ENCODE measurements at places on chromosomes 13 and 19. TPM values are rescaled to one million over a fixed set of nuclear protein-coding genes. Genes with fewer than 3 reads are reported as not detected.

DNA sequence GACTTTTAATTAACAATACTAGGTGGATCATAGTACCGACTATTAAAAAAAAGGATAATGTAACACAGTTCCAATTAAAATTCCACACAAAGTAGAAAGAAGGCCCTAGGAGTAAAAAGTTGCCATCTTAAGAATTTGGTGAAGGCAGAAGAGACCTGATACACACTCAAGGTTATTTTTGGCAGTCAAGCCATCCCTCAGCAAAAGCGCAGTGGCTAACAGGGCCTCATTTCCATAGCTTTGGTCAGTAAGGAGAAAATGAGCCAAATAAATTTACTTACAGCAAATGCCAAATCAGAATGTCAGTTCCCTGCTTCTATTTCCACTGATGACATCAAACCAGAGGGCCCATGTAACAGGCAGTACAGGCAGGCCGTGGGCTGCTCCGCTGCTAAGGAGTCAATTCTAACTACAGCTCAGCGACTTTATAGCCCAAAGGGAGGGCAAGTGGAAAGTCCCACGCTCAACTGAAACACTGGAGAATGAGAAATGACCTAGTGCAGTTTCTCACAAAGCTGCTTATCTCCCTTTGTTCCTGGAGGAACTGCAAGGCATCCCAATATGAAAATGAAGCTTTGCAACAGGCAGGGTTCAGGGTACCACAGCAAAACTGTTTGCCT is 6.3 kb downstream of the ARGLU1 start:
- peaks cover 34% of the 10 kb centered on the region for H3K36me3 ChIP-seq
- no peaks in the 10 kb centered on the region for H3K27me3 ChIP-seq

Gene SLC46A3
- total RNA-seq, result 0.55 TPM

Gene SLC6A16
- total RNA-seq, result 2.1 TPM

Gene SHD
- total RNA-seq, result 2.0 TPM
